ENCODE measurements at places on chromosomes 7 and 10.

DNA sequence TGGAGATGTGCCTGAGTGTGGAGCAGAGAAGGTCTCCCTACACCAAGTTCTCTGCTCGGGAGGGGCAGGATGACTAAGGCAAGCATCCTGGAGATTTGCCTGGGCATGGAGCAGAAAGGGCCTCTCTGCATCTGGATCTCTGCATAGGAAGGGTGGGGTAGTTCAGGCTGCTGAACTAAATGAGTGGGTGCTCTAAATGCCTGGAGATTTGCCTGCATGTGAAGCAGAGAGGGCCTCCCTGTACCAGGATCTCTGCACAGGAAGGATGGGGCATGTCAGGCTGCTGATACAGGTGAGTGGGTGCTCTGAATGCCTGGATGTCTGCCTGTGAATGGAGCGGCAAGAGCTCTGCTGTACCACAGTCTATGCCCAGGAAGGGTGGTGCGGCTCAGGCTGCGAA, 680.7 kb downstream of the SUGCT start:
- DNase-seq = no peak

- no peak for DNase-seq
Measured at GRCh38 chr7:135320268-135320667, 86.6 kb downstream of the STRA8 start.

DNA sequence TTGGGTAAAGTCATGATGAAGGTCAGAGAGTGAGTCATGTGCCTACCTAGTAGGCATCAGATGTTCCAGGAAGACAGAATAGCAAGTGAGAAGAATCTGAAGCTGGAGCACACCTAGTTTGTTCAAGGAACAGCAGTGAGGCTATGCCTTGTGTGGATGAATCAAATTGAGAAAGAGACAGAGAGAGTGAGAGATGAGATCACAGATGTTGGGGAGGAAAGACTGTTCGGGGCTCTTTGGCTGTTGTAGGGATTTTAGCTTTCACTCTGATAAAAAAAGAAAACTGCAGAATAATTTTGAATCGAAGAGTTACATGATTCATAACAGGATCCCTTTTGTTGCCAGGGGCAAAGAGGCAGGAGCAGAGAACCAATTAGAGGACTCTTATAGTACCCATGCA, 6.3 kb downstream of the LIPF start:
- DNase-seq = no peak

GRCh38 chr10:19857876-19858275, 41.6 kb downstream of the PLXDC2 start:
- DNase-seq = no peak

GRCh38 chr10:85413570-85413969, 953.0 kb downstream of the GRID1 start:
- no peak for DNase-seq

GRCh38 chr10:15046626-15047025, 2.9 kb downstream of the OLAH start:
- no peak for DNase-seq

DNA sequence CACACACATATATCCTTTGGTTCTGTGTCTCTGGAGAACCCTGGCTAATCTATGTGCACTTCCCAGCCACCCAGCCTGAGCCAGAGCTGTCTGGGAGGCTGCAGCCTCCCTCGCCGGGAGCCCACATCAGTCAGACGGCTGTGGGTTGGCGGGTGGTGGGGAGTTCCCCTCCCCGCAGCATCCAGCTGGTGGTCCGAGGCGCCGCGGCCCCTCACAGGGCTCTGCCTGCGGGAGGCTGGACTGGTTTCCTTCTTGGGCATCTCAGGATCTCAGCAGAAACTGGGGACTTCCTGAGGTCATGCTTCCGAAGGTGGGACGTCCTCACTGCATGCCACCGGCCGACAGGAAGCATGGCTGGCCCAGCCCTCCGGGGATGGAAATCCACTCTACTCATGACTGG, 22.0 kb upstream of the PSMG3 start:
- DNase-seq = no peak
